ENCODE measurements at places on chromosomes 6 and 20.
A peak's percentile ranks its signal among the peaks of the same experiment; 100 is the strongest.

DNA sequence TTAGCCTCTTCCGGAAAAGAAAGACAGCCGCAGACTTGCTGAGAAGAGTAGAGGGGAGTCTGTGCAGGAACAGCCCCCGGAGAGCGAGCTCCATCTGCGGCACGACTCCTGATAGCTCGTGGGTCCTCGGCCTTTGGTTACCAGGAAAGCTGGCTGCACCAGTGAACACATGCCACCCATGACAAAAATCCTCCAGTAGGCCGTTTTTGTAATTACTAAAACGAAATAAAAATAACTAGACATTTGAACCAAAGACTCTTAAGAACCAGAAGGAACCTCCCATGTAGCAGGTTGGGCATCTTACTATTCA is 42.2 kb downstream of the RAMACL start:
- no peak for DNase-seq

- no peak for DNase-seq
Observed at GRCh38 chr20:40390654-40391053, 298.4 kb downstream of the MAFB start.

DNA sequence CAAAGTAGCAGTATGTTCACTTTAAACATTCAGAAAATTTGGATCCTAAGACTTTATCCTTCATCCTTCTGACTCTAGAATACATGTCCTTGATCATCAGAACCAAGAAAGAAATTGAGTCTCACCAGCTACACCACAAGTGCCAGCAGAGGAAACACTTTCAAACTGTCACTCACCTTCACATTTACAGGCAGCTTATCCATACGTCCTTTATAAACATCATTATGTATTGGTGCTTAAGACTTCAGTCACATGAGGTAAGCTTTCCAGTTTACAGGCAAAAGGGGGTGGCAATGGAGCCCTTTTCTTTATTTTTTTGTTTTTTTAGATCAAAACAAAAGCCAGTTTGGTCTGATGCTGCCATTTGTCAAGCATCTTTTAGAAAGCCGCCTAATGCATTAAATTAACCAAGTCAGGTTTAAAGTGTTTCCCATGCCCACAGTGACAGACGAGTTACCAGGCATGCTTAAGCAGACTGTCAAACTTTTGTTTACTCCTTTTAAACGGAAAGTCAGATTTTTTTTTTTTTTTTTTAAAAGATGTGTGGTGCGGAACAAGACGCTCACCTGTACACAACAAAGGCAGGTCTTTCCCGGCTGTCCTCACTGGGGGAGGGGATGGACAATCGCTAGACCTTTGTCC is 952 bp upstream of the BRPF3 start:
- no peak for DNase-seq

GRCh38 chr6:133743621-133744020 is 145.3 kb upstream of the TCF21 start:
- DNase-seq, result no peak

DNA sequence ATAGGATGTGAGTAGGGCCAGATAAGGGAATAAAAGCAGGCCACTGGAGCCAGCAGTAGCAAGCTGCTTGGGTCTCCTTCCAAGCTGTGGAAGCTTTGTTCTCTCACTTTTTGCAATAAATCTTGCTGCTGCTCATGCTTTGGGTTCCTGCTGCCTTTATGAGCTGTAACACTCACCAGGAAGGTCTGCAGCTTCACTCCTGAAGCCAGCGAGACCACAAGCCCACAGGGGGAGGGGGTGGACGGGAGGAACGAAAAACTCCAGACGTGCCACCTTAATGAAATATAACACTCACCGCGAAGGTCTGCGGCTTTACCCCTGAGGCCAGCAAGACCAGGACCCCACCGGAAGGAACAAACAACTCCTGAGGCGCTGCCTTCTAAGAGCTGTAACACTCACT is 1324.4 kb upstream of the EYS start:
- no peak for DNase-seq

- DNase-seq, result no peak
Observed at GRCh38 chr6:108944071-108944470, 95.8 kb downstream of the ARMC2 start.

GRCh38 chr6:151948002-151948743 is 140.7 kb downstream of the ESR1 start:
- DNase-seq, result peak; percentile 63

GRCh38 chr20:8156235-8157079 is 24.4 kb downstream of the PLCB1 start:
- DNase-seq, result no peak

DNA sequence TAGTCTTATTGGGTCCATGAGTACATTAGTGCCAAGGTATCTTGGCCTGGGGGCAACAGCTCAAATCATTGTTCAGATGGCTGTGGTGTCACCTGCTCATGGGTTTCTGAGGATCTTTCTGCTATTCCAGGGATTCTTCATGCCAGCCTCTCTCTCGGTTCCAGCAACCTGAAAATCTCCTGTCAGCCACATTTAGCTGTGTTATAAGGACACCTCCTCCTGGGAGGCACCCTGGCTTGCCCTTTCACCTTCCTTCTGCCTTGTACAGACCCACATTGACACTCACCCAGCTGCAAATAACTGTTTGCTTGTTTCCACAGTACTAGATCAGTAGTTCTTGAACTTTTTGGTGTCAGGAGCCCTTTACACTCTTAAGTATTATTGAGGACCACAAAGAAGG is 159.9 kb downstream of the GRM4 start:
- no peak for DNase-seq

- no peak for DNase-seq
Observed at GRCh38 chr20:55760586-55760985, 244.7 kb downstream of the CBLN4 start.

All from GF-D8 (cell line).